Omental fat pad (tissue), 4 donors: ENCODE measurements at places on chromosomes 3 and 15.

DNA sequence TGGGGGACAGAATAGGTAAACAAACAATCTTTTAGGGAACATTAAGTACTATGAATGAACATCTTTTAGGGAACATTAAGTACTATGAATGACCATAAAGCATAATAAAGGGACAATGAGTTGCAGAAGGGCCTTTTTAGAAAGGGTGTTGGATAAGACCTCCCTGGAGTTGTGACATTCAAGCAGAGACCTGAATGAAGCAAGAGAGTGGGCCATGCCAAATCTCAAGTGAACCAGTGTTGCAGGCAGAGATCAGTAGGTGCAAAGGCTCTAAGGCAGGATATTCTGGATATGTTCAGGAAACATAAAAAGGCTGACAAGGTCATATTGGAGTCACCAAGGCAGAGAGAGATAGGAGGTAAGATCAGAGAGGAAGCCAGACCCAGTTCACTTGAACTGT lies 29.4 kb upstream of the ZBTB38 start:
- DNase-seq, result no peak

GRCh38 chr3:125367403-125368230 lies 7.5 kb downstream of the ZNF148 start:
- DNase-seq, result no peak

DNA sequence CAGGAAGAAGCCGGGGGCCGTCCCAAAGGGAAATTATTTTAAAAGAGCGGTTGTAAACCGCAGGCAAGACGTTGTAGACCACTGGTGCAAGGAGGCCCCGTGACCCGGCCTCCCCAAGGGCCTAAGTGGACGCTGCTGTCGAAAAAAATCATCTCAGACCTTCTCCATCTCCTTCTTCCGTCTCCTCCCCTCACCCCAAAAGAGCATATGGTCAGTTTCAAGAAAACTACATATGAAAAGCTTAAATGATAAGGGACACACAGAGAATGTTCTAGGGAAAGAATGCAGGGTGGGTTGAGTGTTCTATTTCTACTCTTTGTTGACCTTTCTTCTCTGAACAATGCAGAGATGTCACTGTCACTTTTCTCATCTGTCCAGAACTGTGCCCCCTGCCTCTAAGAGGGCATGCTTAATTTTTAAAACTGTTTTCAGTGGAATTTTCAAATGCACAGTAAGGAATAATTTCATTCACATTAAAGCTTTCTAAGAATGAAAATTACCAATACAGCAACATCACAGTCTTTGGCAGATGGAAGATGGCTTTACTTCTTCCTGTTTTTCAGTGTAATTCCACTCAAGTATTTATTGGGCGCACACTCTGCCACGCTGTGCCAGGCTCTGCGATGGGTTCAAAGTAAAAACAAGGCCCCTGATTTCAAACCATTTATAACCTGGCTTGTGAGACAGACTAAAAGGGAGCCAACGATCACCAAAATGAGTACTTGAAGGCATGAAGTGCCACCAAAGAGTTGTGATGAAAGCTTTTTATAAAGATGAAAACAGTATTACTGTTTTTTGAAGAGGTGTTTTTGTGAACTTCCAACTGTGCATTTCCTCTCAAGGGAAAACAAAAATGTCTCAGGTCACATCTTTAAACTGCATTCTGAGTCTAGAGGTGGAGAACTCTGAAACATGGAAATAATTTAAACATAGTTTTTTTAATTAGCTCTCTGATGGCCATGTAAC lies 891 bp upstream of the TOP2B start:
- DNase-seq, result no peak

GRCh38 chr3:197501879-197502620 lies 53.7 kb downstream of the BDH1 start:
- DNase-seq, result no peak

- no peak for DNase-seq
These were observed 77.3 kb upstream of the MAGI1 start for GRCh38 chr3:66115858-66116654.

- DNase-seq, result no peak
These were observed 28.3 kb upstream of the KIF23 start for GRCh38 chr15:69385831-69386230.

GRCh38 chr3:70064194-70064779 lies 64.8 kb downstream of the SAMMSON start:
- DNase-seq, result no peak

DNA sequence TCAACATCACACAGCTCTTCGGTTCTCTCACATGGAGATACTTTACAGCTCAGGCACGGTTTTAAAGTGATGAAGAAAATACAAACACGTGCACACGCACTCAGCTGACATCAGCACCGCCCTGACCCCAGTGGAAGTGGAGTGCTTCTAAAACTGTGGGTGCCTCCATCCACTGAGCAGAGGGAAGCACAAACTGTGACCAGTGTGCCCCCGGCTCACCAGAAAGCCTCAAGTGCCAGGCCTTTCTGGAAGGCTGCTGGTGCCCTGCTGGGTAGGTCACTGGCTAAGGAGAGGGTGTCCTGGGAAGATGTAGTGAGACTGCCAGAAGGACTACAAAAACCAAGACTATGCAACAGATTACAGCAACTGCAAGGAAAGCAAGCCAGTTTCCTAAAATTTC lies 78.5 kb downstream of the OCA2 start:
- no peak for DNase-seq

DNA sequence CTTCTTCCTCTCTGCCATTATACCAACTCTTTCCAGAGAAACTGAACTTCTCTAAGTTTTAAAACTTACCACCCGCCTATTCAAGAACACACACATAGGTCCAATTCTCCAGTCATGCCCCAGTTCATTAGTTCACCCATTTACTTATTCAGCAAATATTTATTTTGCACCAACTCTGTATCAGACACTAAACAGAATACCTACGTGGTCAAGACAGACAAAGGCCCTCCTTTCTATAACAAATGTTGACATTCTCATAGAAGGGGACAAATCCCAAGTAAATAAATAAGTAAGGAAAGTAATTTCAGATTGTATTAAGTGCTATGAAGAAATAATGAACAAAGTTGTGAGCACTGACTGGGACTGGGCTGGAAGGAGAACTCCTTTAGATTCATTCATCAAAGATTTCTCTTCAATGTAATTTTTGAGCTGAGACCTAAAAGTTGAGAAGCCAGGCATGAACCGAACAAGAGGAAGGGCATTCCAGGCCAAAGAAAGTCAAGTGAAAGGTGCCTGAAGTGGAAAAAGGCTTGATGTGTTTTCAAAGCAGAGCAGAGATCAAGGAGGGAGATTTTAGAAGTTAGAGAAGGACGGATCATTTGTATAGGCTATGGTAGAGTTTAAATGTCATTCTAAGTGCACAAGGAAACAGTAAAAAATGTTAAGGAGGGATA lies 120.4 kb downstream of the P3H2 start:
- DNase-seq, result no peak

GRCh38 chr3:117611211-117611610 lies 901.6 kb downstream of the TUSC7 start:
- no peak for DNase-seq

DNA sequence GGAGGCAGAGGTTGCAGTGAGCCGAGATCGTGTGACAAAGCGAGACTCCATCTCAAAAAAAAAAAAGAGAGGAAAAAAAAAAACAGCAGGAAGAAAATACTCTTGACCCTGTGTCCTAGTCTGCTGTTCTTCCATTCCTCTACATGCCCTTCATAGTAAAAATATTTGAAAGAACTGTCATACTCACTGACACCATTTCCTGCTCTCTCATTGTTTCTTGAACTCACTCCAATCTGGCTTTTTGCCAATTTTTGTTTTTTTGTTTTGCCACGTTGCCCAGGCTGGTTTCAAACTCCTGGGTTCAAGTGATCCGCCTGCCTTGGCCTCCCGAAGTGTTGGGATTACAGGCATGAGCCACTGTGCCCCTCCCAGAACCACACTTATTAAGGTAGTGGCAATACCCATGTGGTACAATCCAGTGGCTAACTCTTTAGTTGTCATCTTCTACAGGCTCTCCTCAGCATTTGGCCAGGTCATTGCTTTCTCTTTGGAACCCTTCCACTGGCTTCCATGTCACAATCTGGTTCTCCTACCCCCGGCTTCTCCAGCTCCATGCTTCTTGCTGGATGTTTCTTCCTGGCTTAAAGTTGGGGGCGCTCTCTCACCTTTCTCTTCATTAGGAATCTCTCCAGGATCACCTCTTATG lies 238.2 kb upstream of the C2CD4B start:
- no peak for DNase-seq

DNA sequence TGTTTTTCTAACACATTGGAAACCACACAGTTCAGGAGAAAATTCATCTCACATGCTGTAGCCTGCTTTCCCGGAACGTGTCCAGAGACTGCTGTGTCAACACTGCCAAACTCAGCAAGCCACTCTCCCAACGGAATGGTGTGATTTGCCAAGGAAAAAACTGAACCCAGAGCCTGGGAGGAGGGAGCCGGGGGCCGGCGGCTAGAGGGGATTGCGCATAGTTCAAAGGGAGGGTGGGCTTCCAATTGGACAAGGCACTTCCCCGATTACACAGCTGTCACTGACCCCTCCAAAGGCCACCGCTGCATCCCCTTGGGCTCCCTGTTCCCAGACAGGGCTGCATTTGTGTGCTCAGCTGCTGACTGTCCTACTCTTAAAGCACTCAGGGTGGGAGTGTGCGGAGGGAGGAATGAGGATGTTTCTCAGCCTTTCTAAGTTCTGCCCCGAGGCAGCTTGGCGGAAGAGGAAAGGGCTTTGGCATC lies 256.2 kb downstream of the ZNF621 start:
- DNase-seq, result no peak

- no peak for DNase-seq
These were observed 12.8 kb upstream of the MEX3B start for GRCh38 chr15:82058517-82059204.

- DNase-seq, result peak; percentile 71
These were observed 17.6 kb upstream of the EPHB3 start for GRCh38 chr3:184543843-184544512.

- DNase-seq, result no peak
These were observed 2.4 kb downstream of the ATP1B3 start for GRCh38 chr3:141878817-141879216.

DNA sequence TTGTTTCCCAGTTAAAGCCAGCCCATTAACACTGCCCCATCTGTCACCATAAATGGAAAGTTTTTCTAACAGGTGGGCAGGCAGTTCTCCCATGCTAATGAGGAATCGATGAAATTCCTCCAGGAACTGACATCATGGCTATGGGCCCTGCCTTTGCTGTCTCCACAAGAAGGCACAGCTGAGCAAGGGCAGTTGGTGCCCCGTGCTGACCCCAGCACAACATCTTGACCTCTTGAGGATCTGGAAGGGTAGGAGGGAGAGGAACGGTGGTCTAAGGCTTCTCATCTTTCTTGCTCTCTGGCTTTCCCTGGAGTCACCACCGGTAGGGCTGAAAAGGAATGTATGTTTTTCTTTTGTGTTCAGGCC lies 46.7 kb downstream of the CHCHD6 start:
- no peak for DNase-seq

DNA sequence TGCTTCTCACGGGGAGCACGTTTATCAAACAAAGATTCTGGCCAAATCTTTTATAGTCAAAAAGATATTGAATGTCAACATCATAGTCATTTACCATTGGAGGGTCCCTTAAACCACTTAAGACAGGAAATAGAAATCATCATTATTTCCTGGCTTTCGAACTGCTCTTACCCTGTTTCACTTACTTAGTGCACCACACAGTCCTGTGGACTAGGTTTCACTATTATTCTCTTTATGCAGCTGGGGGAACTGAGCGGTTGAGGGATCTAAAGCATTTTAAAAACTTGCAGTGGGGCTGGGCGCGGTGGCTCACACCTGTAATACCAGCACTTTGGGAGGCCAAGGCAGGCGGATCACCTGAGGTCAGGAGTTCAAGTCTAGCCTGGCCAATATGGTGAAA lies 13.7 kb upstream of the TPRG1 start:
- no peak for DNase-seq

GRCh38 chr3:153051427-153052095 lies 110.5 kb upstream of the RAP2B start:
- no peak for DNase-seq

DNA sequence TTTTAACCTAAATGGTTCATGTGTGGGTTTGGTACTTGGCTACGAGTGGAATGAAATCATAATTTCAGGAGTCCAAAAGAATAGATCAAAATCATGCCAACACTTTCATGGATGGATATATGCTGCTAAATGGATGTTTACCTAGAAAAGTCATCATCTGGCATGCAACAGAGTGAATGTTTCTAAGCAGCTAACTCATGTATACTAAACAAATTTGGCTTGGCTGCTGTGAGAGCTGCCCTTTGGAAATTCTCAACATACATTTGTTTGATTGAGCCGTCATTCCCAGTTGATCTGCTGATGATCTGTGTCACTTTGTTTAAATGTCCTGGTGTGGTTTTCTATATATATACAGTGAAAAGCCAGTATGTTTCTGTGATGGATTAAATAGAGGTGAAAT lies 263.3 kb downstream of the MECOM start:
- DNase-seq, result no peak

- DNase-seq, result no peak
These were observed 34.5 kb upstream of the TRPM1 start for GRCh38 chr15:31136016-31136415.

- DNase-seq, result no peak
These were observed 723.4 kb downstream of the ZPLD1 start for GRCh38 chr3:103158183-103158582.

GRCh38 chr15:74500401-74500800 lies 39.4 kb upstream of the UBL7 start:
- DNase-seq, result no peak

DNA sequence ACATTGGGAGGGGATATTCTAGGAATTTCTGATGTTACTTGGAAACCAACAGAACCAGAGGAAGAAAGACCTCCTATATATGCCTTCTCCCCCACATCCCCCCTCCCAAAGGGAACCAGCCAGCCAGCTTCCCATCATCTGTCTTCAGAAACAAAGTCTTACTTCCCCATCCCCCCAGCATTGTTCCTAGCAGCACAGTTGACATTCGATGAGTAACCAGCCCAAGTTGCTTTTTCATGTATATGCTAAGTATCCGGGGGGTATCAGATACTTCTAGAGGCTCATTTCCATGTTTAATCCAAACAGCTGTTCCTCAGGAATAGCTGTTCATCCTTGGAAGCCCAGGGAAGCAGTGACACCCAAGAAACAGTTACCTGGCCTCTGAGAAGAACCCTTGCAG lies 16.0 kb downstream of the RMDN3 start:
- DNase-seq, result no peak

GRCh38 chr3:59265566-59265965 lies 215.7 kb upstream of the CFAP20DC start:
- DNase-seq, result no peak

GRCh38 chr3:139758654-139759291 lies 81.0 kb upstream of the NMNAT3 start:
- no peak for DNase-seq

- no peak for DNase-seq
These were observed 57.6 kb upstream of the LIPC start for GRCh38 chr15:58374147-58374546.
